ENCODE measurements at places on chromosomes 3 and 15. TPM values are rescaled to one million over a fixed set of nuclear protein-coding genes. Genes with fewer than 3 reads are reported as not detected.
A peak's percentile ranks its signal among the peaks of the same experiment; 100 is the strongest.

The STT3B gene
- 106 TPM for total RNA-seq

DNA sequence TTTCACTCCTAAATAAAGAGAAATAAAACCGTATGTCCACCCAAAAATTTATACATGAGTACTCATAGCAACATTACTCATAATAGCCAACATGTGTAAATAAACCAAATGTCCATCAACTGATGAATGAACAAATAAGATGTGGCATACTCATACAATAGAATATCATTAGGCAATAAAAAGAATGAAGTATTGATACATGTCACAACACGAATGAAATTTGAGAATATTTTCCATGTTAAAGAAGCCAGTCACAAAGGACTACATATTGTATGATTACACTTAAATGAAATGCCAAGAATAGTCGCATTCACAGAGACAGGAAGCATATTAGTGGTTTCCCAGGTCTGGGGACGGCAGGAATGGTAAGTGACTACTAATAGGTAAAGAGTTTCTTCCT lies 869.2 kb downstream of the IGSF11 start:
- DNase-seq: no peak
- H3K27ac ChIP-seq: no peak overlapping the region
- H3K4me3 ChIP-seq: no peak overlapping the region
- no peaks in the 10 kb centered on the region for H3K27me3 ChIP-seq

The RTP1 gene
- not detected for total RNA-seq

GRCh38 chr15:69685512-69686452 lies 233.2 kb downstream of the RPLP1 start:
- H3K27ac ChIP-seq: peak overlapping the region; percentile 27
- H3K4me3 ChIP-seq: no peak overlapping the region
- H3K27me3 ChIP-seq: no peaks in the 10 kb centered on the region
- no peaks in the 10 kb centered on the region for H3K36me3 ChIP-seq
- DNase-seq: peak; percentile 62

DNA sequence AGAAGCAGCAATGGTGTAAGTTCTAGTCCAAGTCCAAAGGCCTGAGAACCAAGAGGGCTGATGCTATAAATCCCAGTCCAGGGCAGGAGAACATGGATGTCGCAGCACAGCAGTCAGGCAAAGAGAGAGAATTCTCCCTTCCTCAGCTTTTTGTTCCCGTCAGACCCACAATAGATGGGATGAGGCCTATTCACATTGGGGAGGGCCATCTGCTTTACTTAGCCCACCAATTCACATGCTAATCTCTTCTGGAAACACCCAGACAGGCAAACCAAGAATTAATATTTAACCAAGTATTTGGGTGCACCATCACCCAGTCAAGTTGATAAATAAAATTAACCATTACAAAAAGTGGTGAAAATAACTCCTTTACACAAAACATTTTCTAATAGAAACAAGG lies 511.7 kb upstream of the UBE2E2 start:
- H3K27me3 ChIP-seq: no peaks in the 10 kb centered on the region
- H3K4me3 ChIP-seq: no peak overlapping the region
- H3K36me3 ChIP-seq: no peaks in the 10 kb centered on the region
- no peak overlapping the region for H3K27ac ChIP-seq
- DNase-seq: no peak

DNA sequence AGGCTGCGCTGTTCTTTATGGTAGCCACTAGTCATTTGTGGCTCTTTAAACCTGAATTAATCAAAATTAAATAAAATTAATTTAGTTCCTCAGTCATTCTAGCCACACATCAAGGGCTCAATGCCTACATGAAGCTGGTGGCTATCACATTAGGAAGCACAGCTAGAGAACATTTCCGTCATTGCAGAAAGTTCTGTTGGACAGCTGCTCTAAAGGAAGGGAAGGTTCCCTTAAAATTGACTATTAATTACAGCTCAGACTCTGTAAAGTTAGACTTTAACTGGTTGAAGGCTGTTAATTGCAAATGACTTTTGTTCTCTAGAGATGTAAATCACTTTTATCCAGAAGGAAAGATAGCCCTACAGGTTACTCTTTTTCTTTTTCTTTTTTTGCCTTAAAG lies 202.7 kb upstream of the ADAMTS9 start:
- DNase-seq: no peak
- H3K4me3 ChIP-seq: no peak overlapping the region
- H3K27ac ChIP-seq: no peak overlapping the region
- no peaks in the 10 kb centered on the region for H3K36me3 ChIP-seq
- no peaks in the 10 kb centered on the region for H3K27me3 ChIP-seq

DNA sequence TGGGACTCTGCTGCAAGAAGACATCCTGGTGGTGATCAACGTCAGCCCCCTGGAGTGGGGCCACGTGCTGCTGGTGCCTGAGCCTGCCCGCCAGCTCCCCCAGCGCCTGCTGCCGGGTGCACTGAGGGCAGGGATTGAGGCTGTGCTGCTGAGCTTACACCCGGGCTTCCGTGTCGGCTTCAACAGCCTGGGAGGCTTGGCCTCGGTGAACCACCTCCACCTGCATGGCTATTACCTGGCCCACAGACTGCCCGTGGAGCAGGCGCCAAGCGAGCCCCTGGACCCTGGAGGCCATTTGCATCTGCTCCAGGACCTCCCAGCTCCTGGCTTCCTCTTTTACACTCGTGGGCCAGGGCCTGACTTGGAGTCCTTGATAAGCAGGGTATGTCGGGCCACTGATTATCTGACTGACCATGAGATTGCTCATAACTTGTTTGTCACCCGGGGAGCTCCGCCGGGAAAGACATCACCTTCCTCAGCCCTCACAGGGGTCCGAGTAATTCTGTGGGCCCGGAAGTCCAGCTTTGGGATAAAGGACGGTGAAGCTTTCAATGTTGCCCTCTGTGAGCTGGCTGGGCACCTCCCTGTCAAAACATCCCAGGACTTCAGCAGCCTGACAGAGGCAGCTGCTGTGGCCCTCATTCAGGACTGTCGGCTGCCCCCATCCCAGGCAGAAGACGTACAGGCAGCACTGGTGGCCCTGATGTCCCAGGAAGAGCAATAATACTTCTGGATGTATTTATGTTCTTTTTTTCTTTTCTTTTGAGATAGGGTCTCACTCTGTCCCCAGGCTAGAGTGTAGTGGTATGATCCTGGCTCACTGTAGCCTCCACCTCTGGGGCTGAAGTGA lies 7.6 kb downstream of the GDPGP1 start:
- no peaks in the 10 kb centered on the region for H3K4me1 ChIP-seq
- no peak overlapping the region for H3K4me3 ChIP-seq
- H3K36me3 ChIP-seq: peaks cover 48% of the 10 kb centered on the region

GRCh38 chr15:40806672-40807027 lies 239 bp upstream of the ZFYVE19 start:
- DNase-seq: no peak
- H3K36me3 ChIP-seq: peaks cover 14% of the 10 kb centered on the region
- peak overlapping the region; percentile 95 for H3K27ac ChIP-seq
- H3K27me3 ChIP-seq: no peaks in the 10 kb centered on the region

DNA sequence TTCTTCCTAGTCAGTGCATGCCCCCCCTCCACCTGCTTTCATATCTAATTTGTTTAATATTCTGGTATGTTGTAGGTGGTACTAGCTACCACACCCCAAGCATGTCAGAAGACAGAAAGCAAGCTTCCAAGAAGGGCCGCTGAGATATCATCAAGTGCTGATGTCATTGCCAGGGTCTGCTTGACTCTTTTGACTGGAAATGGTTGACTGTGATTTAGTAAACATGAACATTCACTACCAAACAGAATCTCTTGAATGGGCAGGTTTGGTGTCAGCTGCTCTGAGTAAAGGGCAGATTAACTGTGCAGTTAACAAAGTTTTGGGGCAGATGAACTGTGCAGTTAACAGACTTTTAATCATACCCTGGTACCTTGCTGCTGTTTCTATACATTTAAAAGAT lies 244.2 kb upstream of the SATB1 start:
- no peaks in the 10 kb centered on the region for H3K4me1 ChIP-seq
- no peak for DNase-seq
- no peaks in the 10 kb centered on the region for H3K27me3 ChIP-seq

GRCh38 chr3:61615643-61616042 lies 54.3 kb downstream of the PTPRG start:
- peaks cover 21% of the 10 kb centered on the region for H3K4me1 ChIP-seq
- no peak for DNase-seq
- no peaks in the 10 kb centered on the region for H3K27me3 ChIP-seq
- no peak overlapping the region for H3K4me3 ChIP-seq
- no peak overlapping the region for H3K27ac ChIP-seq

GRCh38 chr3:136626493-136626892 lies 125.7 kb downstream of the STAG1 start:
- no peak overlapping the region for H3K27ac ChIP-seq
- DNase-seq: no peak
- H3K36me3 ChIP-seq: peaks cover 3% of the 10 kb centered on the region
- no peaks in the 10 kb centered on the region for H3K27me3 ChIP-seq
- no peak overlapping the region for H3K4me3 ChIP-seq

DNA sequence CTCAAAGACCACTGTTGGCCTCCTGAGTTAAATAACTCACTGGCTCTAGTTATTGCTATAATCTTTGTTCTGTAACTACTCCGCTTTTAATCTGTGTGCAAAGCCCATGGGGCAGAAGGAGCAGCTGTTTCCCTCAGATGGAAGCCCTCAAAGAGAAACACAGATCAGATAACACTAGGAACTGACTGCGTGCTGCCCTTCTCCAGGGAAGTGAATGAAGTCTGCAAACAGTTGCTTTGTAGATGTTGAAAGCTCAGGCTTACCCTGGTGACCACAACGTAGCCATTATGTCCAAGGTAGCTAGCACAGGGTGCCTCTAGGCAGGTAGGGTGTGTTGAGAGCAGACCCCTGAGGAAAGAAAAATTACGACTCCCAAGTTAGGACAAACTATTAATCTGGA lies 152.3 kb upstream of the STAC start:
- H3K27me3 ChIP-seq: no peaks in the 10 kb centered on the region
- H3K36me3 ChIP-seq: no peaks in the 10 kb centered on the region
- no peaks in the 10 kb centered on the region for H3K4me1 ChIP-seq
- no peak overlapping the region for H3K4me3 ChIP-seq
- DNase-seq: no peak

The SMCO1 gene
- not detected for total RNA-seq

DNA sequence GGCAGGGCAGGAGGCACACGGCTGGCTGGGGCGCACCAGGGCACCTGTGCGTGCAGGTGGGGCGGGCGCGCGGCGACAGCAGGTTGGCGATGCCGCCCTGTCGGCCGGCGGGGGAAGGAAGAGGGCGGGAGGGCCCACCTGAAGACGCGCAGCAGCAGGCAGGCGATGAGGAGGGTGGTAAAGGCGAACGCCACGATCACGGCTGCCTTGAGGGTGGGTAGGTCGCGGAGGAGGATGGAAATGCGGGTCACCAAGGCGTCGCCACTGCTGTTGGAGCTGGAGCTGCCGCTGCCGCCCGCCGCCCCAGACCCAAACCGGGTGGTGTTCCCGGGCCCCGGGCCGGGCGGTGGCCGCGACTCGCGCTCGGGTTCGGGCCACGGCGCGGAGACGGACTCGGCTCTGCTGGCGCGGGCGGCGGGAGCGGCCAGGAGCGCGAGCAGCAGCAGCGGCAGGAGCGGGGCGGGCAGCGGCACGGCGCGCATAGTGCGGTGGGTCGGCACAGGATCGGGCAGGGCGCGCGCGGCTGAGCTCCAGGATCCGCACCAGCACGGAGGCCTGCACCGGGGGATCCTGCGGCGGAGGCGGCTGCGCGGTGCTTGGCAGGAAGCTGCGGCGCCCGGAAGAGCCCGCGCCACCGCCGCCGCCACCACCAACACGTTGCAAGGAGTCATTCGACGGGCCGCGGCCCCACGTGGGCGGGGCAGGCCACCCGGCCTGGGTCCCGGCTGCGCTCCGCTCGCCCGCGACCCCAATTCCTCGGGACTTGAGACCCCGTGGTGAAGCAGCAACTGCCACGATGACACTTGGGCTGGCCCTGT lies at the start of gene FAM174B:
FAM174B (minus strand) TSS at position 598 of the 818 bp plus-strand sequence.
- H3K36me3 ChIP-seq: no peaks in the 10 kb centered on the region
- DNase-seq: peak; percentile 73
- H3K4me3 ChIP-seq: peak within 1 kb of the TSS; percentile 61
- H3K4me1 ChIP-seq: peaks cover 9% of the 10 kb centered on the region
- peak within 1 kb of the TSS; percentile 76 for H3K27ac ChIP-seq

DNA sequence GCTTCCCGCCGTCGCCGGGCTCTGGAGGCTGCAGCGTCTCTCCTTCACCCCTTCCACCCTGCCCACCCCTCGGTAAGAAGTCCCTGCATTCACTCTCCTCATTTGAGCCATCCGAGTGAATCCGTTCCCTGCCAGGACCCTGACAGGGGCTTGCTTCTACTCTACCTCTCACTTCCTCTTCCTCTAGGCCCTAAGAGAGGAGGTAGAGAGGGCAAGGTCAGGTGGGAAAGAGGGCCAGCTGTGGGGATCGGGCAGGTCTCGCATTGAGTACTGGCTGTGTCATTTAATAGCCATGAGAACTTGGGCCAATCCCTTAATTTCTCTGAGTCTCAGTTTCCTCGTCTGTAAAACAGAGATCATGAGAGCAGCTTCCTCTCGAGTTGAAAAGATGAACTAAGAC lies 283.6 kb downstream of the UACA start:
- DNase-seq: no peak
- H3K4me3 ChIP-seq: no peak overlapping the region
- no peak overlapping the region for H3K27ac ChIP-seq
- H3K4me1 ChIP-seq: peaks cover 34% of the 10 kb centered on the region
- no peaks in the 10 kb centered on the region for H3K27me3 ChIP-seq

DNA sequence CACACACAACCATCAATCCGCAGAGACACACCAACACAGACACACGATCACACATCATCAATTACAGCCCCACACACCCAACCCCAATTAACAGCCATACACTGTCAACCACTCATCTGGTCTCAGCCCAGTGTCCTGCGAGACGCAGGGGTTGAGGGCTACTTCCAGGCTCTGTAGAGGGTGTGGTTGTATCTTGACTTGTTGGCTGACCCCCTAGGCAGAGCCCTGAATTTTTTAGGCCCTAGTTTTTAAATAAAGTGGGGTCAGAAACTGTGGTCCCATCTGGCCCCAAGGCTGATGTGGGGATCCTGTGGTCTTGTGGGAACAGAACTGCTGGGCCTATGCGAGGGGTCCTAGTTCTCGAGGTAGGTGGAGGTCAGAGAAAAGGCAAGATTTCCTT lies 9.2 kb downstream of the VILL start:
- H3K4me1 ChIP-seq: peaks cover 45% of the 10 kb centered on the region
- no peak for DNase-seq
- H3K27ac ChIP-seq: no peak overlapping the region
- no peaks in the 10 kb centered on the region for H3K27me3 ChIP-seq
- H3K36me3 ChIP-seq: peaks cover 15% of the 10 kb centered on the region

The SUSD5 gene
- total RNA-seq: 1.9 TPM

The CCR3 gene
- total RNA-seq: not detected

DNA sequence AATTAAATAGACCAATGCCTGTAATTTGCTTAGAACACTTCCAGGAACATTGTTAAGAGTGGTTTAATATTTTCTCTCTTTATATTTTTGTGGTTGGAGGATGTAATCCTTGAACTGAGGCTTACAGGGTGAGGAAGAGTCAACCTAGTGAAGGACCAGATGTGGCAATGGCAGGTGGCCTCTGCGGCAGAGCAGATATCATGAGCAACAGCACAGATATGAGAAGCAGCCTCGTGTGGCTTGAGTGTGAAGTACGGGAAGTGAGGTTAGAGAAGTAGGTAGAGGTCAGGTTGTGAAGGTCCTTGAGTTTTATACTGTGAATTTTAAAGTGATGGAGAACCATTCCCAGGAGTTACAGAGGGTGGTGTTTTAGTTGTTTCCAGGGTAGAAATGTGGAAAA lies 417.6 kb upstream of the SUCLG2 start:
- no peak for DNase-seq
- no peak overlapping the region for H3K4me3 ChIP-seq
- H3K27ac ChIP-seq: no peak overlapping the region
- no peaks in the 10 kb centered on the region for H3K36me3 ChIP-seq
- H3K4me1 ChIP-seq: no peaks in the 10 kb centered on the region
- no peaks in the 10 kb centered on the region for H3K27me3 ChIP-seq

Measured in lower lobe of right lung (tissue), 2 donors.